Chondrocyte (in vitro differentiated cells): ENCODE measurements at places on chromosomes 4 and X. TPM values are rescaled to one million over a fixed set of nuclear protein-coding genes. Genes with fewer than 3 reads are reported as not detected.
A peak's percentile ranks its signal among the peaks of the same experiment; 100 is the strongest.

- no peaks in the 10 kb centered on the region for H3K4me1 ChIP-seq
- H3K4me3 ChIP-seq: no peak overlapping the region
- DNase-seq: peak; percentile 2
- H3K36me3 ChIP-seq: no peaks in the 10 kb centered on the region
- no peaks in the 10 kb centered on the region for H3K27me3 ChIP-seq
Observed at GRCh38 chrX:72060921-72061490, 70.7 kb downstream of the RTL5 start.

DNA sequence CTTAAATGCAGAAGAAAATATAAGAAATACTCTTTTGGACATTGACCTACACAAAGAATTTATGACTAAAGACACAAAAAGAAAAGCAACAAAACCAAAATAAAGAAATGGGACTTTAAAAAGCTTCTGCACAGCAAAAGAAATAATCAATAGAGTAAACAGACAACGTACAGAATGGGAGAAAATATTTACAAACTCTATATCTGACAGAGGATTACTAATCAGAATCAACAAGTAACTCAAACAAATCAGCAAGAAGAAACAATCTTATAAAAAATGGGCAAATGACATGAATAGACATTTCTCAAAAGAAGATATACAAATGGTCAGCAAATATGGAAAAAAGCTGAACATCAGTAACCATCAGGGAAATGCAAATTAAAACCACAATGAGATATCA, 37.6 kb upstream of the UGT2B17 start:
- no peak overlapping the region for H3K4me3 ChIP-seq
- no peaks in the 10 kb centered on the region for H3K4me1 ChIP-seq
- peaks cover 5% of the 10 kb centered on the region for H3K27me3 ChIP-seq
- no peak for DNase-seq
- H3K27ac ChIP-seq: no peak overlapping the region

GRCh38 chr4:163967263-163967662, 472.8 kb downstream of the TMA16 start:
- no peaks in the 10 kb centered on the region for H3K4me1 ChIP-seq
- no peak for DNase-seq
- H3K36me3 ChIP-seq: no peaks in the 10 kb centered on the region
- peaks cover 3% of the 10 kb centered on the region for H3K27me3 ChIP-seq
- H3K27ac ChIP-seq: no peak overlapping the region

MAGEA1 gene
- not detected in 3 replicates for total RNA-seq

SLC34A2 gene
- total RNA-seq: not detected in 3 replicates

C4orf36 gene
- total RNA-seq: 0.60 TPM in 1 of 3 replicates, not detected in the others
